ENCODE measurements at places on chromosomes 11 and 22.

DNA sequence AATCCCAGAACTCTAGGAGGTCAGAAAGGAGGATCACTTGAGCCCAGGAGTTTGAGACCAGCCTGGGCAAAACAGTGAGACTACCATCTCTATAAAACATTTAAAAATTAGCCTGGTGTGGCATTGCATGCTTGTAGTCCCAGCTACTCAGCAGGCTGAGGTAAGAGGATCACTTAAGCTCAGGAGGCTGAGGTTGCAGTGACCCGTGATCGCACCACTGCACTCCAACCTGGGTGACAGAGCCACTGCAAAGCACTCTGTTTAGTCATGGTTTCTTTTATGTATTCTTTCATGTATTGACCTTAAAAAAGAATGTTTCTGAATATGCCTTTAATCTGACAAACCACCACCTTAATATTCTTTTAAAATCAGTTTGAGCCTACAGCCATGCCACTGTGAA, 52.2 kb downstream of the BIRC2 start:
- no peak for DNase-seq

DNA sequence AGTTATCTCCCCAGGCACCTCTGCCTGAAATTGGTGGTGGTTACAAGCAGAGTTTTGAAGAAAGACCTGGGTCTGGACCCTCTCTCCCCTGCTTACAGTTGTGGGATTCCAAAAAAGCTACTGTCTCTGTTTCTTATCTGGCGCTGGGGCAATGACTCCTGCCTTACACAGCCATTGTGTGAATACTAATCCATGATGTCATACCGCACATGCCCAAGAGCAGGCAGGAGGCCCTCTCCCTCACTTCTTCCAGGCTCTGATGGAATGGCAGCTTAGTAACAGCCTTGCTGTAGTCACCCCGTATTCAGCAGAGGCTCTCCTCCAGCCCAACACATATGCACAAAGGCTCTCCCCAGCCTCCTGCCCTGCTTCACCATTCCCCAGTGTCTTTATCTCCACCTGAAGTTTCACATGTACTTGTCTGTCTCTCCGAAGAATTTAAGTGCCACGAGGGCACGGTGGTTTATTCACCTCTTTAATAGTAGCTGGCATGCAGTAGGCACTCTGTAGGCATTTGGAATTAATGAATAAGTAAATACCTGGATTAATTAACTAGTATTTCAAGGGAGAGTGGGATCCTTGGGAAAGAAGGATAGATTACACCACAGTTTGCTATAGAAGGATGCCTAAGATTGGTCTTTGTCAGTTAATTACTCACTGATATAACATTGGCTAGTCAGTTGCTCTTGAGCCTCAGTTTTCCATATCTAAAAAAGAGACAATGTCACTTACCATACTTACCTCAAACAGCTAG, 165.6 kb downstream of the ETS1 start:
- no peak for DNase-seq

GRCh38 chr11:62680825-62681240, 2.0 kb upstream of the UBXN1 start:
- no peak for DNase-seq

DNA sequence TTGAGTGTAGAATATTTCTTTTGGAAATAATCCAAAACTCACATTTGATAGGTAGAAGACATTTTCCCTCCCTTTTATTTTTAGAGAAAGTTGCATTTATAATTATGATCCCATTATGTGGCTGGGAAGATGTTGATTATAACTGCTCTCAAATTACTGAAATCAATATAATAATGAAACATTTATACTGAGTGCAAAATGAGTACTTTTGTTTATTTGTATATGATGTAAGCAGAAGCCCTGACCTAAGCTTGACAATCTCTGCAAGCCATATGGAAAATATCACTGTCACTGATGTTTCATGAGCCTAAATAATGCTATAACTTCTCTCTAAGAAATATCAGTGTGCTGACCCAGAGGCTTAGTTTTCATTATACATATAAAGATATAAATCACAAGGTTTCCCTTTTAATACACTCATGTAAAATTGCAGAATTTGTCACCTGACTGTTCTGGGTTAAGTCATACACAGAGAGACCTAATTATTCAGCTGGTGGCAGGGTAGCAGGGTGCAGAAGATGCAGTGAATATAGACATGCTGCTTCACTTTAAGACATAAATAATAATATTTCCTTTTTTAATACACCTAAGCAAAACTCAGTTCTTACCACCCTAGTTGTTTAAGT, 99.2 kb downstream of the BBOX1 start:
- DNase-seq: no peak

GRCh38 chr11:73759610-73760134, 1.2 kb downstream of the RAB6A start:
- DNase-seq: no peak

DNA sequence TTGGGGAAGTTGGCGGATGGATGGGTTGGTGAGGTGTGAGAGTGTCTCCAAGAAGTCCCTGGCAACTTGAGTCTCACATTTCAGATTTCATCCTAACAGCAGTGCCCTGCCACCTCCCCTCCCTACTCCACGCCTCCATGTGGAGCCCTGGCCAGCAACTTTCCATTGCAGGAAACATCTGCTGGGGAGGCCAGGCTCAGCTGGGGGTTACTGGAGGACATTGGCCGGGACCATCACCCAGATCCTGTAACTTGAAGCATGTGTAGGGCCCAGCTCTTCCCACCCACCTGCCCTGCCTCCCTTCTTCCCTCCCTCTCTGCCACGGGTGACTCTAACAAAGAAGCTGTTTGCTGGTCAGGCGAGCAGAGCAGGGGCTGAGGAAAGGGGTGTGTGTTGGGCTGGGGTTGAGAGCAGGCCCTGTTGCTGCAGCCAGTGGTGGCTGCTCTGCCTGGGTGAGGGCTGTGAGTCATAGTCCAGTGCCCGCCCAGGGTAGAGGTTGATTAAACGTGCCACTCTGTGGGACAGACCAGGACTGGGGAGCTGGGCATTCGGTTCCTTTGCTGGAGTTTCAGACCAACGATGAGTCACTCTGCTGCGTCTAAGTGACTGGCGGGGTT, 64.0 kb downstream of the SCN3B start:
- no peak for DNase-seq

DNA sequence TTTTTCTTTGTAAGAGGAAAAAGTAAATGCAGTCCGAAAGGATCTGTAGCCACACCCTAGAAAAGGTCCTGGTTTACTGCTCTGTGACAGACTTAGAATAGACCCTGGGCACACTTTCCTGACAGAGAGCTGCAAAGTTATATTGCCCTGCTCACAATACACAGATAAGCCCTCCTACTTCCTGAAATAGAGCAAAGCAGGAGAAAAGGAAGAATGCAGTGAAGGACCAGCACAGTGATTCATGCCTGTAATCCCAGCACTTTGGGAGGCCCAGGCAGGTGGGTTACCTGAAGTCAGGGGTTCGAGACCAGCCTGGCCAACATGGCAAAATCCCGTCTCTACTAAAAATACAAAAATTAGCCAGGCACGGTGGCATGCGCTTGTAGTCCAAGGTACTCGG, 2.2 kb downstream of the CYB561A3 start:
- no peak for DNase-seq

DNA sequence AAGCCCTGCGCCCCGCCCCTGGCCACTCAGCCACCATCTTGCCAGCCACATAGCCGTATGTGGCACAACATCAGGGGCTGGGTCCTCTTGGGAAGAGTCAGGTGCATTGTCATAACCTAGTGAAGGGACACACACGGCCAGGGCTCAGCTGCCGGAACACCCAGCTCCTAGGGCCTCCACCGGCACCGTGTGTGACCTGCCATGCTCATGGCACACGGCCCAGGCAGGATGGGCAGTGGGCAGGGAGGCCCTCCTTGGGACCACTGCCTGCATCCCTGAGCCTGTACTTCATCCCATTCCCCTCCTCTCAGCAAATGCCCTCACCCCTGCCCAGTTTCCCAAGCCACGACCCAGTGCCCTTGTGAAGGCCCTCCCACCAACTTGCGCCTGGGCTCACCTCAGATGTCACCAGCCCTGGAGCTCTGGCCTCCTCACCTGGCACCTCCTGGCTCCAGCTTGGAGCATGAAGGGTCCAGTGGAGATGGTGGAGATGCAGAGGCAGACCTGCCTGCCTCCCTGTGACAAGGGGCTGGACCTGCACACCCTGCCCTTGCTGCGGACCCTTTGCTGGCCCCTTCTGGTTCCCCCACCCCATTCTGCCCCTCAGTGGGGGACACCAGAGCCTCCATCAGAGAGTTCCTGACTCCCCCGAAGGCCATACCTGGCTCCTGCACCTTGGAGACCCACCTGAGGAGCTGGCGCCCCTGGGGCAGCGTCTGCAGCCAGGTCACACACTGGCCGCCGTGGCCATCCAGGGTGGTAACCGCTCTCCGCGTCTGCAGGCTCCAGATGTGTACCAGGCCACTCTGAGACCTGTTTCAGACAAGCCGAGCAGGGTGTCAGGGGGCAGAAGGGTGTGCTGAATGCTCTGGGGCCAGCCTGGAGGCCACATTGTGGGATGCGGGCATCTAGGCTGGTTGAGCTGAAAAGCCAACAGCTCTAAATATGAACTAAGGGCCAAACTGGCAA, 34.5 kb downstream of the GNB1L start:
- DNase-seq: no peak

DNA sequence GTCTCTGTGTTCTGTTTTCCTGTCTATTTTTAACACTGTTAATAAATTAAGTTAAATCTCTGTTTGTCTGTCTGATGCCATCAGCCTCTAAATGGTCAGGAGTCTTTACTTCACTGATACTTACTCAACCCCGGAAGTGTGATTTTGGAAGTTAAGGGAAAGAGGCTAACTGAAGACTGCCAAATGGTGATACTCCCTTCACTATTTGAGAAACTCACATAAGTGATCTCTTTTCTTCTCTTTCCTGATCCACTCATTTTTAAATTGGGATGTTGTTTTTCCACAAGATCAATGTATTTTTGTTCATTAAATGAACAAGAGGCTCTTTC, 389 bp upstream of the CASP12 start:
- DNase-seq: no peak

DNA sequence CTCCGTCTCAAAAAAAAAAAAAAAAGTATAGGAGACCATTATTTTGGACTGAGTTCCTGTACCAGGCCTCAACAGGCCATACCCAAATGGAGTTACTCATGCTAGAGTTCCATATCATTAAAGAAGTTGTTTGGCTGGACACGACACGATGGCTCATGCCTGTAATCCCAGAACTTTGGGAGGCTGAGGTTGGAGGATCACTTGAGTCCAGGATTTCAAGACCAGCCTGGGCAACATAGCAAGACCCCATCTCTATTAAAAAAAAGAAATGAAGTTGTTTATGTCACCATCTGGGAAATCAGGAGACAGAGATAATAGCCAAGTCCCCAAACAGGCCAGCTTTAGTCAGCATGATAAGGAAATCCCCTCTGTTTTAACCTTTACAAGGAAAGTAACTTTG, 6.7 kb upstream of the FNBP4 start:
- no peak for DNase-seq

- DNase-seq: no peak
Observed at GRCh38 chr22:25492841-25493734, 71.4 kb upstream of the GRK3 start.

Measured in RWPE2 (cell line).